ENCODE measurements at places on chromosomes 1 and 21. TPM values are rescaled to one million over a fixed set of nuclear protein-coding genes. Genes with fewer than 3 reads are reported as not detected.

Gene FCGR3A
- 27.6 TPM for total RNA-seq

- DNase-seq, result no peak
Measured at GRCh38 chr21:45253633-45254459, 33.8 kb downstream of the POFUT2 start.

DNA sequence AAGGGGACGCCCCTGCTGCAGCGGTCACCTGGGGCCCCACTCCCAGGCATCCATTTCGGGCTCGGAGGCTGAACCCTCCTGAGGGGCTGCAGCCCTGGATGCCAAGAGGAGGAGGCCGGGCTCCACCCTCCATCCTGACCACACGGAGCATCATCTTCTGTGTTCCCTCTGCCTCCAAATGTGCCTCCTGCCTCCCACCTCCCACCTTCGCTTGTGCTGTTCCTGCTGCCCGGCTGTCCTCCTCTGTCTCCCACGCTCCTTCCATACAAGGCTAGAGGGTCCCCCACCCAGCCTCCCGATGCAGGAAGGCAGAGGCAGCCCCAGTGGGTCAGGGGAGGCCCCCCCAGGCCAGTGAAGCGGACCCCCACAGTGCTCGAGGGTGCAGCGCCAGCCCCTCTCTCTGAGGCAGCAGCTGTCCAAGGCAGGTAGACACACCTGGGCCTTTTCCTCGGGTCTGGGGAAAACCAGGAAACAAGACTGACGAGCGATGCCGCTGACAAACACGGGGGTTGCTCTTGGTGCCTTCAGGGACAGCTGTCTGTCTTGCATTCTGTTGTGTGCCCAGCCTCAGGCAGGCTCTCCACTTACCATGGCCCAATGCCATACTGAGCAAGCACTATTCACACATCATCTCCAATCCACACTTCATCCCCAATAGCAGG, 16.8 kb upstream of the PLEKHG5 start:
- no peak for DNase-seq

DNA sequence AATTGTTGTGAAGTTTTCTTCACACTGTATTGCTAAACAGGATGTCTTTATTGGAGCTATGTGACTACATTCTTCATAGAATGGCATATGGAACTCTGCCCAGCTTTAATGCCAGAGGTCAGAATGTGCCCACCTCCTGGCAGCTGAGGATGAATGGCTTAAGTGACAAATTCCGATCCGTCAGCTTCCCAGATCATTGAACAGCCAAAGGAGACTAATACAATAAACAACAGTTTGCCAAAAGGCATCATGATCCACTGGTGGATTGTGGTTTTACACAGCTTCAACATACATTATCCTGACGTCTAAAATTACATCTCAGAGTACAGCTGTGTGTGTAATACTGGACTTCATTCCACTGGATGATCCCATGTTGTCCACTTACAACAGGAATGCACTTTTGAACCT, 68.7 kb upstream of the C1orf105 start:
- DNase-seq, result no peak

GRCh38 chr1:106268070-106268469, 788.4 kb upstream of the PRMT6 start:
- no peak for DNase-seq

DNA sequence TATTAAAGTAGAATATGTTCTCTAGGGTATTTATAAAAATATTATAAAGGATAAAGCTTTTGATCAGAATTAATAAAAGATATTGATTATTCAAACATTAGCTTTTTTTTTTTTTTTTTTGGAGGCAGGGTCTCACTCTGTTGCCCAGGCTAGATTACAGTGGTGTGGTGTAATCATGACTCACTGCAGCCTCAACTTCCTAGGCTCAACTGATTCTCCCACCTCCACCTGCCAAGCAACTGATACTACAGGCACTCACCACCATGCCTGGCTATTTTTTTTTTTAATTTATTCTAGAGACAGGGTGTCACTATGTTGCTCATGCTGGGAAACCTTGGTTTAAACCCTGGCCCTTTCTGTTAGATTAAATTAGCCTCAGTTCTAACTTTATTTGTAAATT, 188.3 kb downstream of the CLEC20A start:
- no peak for DNase-seq

All from omental fat pad (tissue), 4 donors.